ENCODE measurements at places on chromosomes 5 and 9.

GRCh38 chr9:79970146-79970425 is 398.3 kb downstream of the TLE4 start:
- DNase-seq = no peak

- no peak for DNase-seq
Observed at GRCh38 chr5:44900273-44900954, 91.7 kb downstream of the MRPS30 start.

DNA sequence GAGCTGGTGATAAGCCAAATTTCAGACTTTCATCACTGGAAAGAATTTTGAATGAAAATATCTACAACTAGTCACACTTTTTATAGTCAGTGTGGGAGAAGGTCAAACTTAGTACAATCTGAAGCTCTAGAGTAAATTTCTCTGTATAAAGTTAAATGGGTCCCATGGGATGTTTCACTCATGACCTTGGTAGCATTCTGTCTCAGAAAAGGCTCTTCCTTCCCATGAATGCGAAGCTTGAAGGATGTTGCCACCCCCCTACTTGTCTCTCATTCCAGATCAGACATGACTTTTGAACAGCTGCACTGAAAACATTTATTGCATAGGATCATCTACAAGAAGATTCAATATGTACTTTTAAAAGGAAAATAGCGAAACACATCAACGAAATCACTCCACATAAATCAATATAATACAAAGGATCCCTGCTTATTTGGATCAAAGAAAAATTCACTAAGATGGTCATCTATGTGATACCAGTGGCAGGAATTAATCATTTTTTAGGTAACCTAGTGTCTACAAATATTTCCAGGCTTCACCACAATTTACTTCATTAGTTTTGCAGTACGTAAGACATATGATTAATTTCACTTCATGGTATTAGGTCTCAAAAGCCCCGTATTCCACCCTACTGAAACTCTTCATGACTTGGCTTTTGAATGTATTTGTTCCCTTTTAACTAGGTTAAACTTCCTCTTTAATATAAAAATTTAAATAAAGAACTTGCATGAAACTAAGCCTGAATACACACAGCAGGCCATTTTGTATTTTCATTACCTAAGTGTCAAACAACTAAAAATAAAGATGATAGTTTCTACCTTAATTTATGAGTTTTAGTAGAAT is 4.4 kb downstream of the ST8SIA4 start:
- no peak for DNase-seq

DNA sequence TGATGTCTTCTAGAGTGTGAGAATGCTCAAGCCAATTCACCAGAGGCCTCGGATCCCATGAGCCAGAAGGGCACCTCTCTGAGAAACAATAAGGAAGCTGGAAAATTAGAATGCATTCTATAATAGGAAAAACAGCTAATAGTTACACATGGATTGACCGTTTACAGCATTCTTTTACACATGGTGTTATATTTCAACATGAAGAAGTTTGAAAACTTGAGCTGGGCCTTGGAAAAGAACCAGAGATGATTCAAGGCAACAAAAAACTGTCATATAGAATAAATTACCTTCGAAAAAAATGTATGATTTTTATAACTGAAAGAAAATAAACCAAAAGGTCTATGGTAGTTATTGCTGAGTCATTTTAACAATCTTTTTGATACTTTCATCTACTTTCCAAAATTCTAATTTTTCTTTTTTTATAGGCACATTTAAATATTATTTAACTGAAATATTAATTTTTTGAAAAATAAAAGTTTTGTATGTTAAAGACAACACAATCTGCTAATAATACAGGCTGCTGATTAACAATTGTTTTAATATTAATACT is 6.2 kb downstream of the SH3TC2 start:
- DNase-seq = no peak

DNA sequence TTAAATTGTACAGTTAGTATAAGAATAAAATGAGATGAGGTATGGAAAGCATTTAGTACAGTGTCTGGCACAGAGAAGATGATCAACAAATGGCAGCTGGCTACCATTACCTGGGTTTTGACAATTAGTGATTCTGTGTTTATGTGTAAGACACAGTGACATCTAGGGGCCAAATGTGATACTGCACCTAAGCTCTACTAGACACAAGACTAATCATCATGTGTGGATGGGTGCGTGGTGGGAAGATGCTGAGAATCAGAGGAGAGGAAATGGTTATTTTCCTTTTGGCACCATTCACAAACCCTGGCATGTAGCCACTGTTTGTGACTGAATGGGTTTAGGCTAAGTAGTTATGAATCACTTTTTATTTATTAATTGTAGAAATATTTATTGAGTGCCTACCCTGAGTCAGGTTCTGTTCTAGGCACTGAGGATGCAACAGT is 109.8 kb upstream of the TBC1D2 start:
- no peak for DNase-seq

DNA sequence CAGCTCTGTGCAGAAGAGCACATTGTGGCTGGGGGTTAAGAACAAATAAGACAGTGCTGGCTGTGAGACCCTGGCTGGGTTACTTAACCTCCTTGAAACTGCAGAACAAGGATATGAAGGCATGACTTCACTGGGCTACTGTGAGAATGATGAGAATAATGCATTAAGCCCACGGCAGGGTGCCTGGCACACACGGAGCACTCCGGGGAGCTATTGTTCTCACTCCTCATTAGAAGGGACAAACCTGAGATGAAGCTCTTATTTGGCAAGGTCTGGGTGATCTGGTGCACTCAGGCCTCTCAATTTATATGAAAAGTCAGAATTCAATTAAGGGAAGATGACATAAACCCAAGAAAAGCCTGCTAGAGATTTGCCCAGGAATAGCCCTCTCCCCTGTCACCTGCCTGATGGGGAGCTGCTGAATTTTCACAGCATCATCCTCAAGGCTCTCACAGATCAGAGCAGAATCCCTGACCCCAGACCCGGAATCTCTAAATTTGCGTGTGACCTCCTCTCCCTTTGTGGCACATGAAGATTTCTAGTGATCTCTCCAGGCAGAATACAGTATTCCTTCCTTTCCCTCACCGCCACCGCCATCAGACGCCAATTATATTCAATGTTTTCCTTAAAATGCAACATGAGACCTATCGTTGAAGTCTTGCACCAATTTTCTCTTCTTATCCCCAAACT is 102.1 kb downstream of the COL23A1 start:
- no peak for DNase-seq

DNA sequence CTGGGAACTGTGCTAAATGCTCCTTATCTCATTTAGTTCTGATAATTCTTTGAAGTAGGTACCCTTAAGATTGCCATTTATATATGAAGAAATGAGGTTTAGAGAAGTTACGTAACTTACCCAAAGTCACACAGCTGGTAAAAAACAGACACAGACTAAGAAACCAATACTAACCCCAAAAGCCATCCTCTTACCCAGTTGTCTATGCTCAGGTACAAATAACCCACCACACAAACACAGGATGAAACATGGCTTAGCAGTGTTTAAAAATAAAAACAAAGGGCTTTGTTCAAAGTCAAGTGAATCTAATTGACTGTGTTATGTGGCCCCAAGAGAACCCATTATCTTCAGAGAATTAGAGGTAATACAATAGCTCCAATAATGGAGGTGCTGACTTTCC is 37.0 kb upstream of the IL7R start:
- no peak for DNase-seq
